ENCODE measurements at places on chromosomes 1 and 21.

- no peak for DNase-seq
Observed at GRCh38 chr1:220818421-220819173, 31.9 kb downstream of the MTARC1 start.

GRCh38 chr1:213962508-213962907 lies 25.3 kb upstream of the PROX1 start:
- no peak for DNase-seq

- no peak for DNase-seq
Observed at GRCh38 chr1:151584278-151584677, 27.6 kb upstream of the SNX27 start.

DNA sequence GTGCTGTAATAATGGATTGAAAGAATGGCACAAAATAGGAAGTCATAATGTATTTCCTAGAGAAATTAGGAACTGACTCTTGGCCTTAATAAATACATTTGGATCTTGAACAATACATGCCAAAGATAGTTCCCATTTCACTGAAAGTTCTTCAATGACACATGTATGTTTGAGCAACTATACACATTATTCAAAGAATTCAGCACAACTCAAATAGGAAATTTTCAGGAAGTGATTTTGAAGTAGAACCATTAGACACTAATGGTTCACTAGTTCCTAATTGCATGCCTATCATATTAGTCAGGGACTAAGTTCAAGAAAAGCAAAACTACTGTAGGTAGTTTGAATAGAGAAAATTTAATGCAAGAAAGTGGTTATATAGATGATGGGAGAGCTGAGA lies 404.7 kb downstream of the LMO4 start:
- DNase-seq = no peak

GRCh38 chr1:176816232-176816631 lies 348.3 kb downstream of the ASTN1 start:
- DNase-seq = no peak

DNA sequence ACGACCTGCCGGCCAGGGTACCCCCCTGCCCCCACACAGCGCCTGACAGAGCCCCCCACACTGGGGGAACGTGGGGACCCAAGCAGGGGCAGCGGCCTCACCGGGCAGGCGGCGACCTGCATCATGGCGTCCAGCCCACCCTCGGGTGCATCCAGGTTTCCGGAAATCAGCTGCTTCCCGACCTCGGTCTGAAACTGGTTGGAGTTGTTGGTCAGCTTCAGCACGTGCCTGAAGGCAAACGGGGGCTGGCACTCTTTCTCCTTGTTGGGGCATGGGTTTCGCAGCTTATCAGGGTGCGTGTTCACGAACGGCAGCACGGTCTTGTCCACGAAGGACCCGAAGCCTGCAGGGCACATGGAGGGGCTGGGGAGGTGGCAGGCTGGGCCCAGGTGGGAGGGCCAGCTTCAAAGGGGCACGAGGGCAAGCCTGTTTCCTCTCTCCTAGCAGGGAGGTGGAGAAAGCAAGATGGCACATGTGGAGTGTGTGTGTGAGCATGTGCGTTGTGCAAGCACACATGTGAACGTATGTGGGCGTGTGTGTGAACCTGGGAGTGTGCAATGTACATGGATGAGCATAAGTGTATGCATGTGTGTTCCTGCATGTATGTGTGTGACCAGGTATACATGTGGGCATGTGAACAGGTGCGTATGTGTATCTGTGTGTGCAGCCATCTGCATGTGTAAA lies 19.2 kb downstream of the ITGB2 start:
- no peak for DNase-seq

DNA sequence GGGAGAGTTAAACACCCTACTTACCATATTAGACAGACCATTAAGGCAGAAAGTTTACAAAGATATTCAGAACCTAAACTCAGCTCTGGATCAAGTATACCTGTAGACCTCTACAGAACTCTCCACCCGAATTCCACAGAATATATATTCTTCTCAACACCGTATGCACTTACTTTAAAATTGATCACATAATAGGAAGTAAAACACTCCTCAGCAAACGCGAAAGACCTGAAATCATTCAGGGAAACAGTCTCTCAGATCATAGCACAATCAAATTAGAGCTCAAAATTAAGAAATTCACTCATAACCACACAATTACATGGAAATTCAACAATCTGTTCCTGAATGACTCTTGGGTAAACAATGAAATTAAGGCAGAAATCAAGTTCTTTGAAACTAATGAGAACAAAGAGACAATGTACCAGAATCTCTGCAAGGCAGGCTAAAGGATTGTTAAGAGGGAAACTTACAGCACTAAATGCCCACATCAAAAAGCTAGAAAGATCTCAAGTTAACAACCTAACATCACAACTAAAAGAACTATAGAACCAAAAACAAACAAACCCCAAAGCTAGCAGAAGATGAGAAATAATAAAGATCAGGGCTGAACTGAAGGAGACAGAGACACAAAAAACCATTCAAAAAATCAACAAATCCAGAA lies 19.1 kb downstream of the CD84 start:
- no peak for DNase-seq

- DNase-seq = no peak
Observed at GRCh38 chr1:60620087-60620486, 462.3 kb upstream of the NFIA start.

DNA sequence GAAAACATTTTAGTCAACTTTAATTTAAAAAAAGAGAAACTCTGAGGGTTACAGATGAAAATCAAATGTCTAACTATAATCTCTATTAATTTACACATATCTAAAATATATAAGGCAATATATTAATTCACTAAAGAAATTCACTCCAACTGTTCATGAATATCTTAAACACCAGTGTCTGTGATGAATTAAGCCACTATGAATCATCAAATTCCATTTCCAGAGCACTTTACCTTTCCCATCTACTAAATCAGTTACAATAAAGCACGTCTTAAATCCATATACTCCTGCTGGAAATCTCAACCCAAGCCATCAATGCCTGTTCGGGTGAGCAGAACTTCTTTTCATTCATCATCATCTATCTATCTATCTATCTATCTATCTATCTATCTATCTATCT lies 4.3 kb downstream of the TAF5L start:
- DNase-seq = no peak

DNA sequence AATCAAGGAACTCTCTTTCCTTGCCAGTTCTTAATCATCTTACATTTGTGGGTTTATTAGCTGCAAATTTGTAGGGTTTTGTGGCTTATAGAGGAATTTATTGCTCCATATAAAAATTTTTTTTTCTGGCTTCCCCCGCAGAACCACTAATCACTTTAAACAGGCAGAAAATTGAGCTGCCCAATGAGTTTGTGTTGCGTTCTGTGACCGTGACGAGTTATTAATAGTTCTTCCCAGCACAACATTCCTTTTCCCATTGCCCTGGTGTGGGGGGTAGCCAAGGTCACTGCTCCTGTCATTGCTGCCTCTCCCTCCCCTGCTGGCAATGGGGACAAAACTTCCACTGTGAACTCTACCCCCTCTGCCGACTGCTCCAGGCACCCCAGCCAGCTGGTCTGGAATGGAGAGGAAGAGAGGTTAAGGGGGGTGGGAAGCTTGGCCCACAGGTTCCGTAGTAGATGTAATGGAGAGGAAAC lies 55.1 kb downstream of the UBE2T start:
- no peak for DNase-seq

- no peak for DNase-seq
Observed at GRCh38 chr1:201023920-201024624, 558 bp upstream of the KIF21B start.

DNA sequence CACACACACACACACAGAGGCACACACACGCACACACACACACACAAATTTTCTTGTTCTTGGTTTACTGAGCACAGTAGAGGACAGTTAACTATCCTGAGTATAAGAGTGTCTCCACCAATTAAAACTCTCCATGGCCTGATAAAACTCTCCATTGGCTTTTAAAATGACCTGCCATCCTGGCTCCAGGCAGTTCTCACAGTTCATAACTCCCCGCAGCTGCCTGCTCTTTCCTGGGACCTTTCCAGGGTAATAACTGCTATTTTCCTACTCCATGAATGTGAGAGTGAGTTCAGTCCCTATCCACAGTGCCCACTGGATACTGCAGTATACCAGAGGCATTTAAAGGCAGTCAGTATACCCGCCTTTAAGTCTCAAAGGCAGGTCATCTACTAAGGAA lies 351.5 kb downstream of the PLPP3 start:
- DNase-seq = no peak

DNA sequence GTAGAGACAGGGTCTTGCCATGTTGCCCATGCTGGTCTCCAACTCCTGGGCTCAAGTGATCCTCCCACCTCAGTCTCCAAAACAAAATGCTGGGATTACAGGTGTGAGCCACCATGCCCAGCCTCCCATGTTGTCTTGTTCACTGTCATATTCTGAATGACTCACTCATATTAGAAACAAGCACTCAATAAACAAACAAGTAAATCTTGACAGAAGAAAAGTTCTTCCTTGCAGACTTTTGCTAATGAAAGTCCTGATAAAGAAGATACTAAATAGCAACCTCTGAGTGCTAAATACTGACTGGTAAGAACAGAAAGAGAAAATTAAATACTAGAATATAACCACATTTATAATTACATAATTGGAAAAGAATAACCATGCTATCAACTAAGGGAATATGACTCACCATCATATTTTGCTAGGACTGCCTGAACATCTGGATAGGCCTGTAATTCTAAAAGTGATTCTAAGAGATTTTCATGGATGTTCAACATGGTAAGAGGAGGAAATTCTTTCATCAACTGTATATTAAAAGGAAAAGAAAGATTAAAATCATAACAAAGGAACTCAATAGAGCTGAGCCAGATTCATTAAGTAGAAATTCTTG lies 37.3 kb downstream of the ST7L start:
- no peak for DNase-seq

GRCh38 chr1:11802616-11802972 lies 3.2 kb downstream of the MTHFR start:
- no peak for DNase-seq

DNA sequence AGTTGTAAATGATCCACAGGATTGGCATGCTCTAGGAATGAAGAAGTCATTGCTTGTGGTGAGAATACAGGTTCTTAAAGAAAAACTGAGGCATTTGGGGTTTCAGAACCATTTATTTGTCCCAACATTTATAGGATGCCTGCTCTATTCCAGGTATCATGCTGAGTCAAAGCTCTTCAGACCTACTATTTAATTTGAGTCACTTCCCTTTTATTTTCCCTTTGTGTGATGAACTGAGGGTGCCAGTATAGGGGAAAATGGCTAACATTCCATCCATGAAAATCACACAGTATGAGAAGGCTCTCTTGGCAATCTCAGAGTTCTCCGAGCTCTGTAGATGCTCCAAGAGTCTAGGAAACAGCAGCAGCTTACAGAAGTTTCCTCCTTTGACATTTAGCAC lies 110.4 kb downstream of the RNF220 start:
- DNase-seq = no peak

DNA sequence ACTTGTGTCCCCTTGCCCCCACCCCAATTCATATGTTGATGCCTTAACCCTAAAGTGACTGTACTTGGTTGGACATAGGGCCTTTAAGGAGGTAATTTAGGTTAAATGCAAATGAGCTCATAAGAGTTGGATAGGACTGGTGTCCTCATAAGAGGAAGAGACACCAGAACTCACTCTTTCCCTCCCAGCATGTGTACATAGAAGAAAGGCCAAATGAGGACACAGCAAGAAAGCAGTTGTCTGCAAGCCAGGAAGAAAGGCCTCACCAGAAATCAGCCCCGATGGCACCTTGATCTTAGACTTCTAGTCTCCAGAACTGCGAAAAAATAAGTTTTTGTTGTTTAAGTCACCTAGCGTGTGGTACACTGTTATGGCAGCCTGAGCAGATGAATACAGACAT lies 45.5 kb downstream of the RAB3GAP2 start:
- DNase-seq = no peak

GRCh38 chr21:38659936-38660332 lies 145.8 kb upstream of the ETS2 start:
- no peak for DNase-seq

- DNase-seq = no peak
Observed at GRCh38 chr1:219783605-219784235, 144.6 kb downstream of the SLC30A10 start.

GRCh38 chr1:113917400-113918082 lies 11.6 kb upstream of the HIPK1 start:
- DNase-seq = no peak

DNA sequence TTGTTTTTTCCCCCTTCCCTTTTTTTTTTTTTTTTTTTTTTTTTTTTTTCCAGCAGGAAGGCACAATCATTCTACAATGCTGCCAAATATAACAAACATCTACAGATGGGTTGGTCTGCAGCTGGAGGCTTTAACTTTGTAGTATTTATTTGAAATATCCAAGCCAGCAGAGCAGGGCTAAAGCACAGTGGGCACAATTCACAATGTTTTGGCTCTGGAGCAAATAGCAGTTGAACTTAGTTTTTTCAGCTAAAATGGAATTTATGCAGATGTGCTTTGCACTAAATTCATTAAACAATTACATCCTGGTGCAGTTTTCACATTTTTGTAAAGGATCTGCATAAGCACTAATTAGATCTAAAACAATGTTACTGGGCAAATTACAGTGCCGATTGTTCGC lies 39.8 kb upstream of the ZBTB18 start:
- DNase-seq = no peak

DNA sequence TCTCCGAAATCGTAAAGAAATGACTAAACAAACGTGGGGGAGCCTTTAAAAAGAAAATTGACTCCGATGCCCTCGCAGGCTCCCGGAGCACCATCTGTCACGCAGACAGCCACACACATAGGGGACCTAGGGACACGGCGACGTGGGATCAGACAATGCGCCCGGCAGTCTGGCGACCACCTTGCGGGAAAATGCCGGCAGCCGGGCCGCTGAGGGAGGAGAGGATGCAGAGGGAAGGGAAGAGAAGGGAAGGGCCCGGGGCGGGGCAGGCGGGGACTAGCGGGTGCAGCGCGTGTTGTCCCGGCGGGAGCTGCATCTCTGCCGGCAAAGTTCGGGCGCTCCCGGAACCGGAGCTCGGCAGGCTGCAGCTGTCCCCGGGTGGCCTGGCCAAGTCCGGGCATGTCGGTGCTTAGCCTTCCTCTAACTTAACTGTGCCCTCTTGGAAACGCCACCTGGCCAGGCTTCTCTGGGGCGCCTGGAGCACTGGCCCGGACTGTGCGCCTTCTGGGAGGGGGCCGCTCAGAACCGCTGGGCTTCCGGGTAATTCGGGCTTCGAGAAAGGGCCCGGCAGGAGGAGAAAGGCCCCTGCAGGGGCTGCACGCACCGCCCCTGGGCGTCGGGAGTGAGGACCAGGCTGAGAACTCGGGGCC lies 1.8 kb downstream of the NHLH2 start:
- DNase-seq = no peak

- no peak for DNase-seq
Observed at GRCh38 chr21:23939369-23940065, 1667.8 kb downstream of the MRPL39 start.
